Left renal cortex interstitium (tissue), 4 donors: ENCODE measurements at places on chromosomes 12 and 14. TPM values are rescaled to one million over a fixed set of nuclear protein-coding genes. Genes with fewer than 3 reads are reported as not detected.

ZCCHC8 gene
- 32.6 TPM for polyA plus RNA-seq

DNA sequence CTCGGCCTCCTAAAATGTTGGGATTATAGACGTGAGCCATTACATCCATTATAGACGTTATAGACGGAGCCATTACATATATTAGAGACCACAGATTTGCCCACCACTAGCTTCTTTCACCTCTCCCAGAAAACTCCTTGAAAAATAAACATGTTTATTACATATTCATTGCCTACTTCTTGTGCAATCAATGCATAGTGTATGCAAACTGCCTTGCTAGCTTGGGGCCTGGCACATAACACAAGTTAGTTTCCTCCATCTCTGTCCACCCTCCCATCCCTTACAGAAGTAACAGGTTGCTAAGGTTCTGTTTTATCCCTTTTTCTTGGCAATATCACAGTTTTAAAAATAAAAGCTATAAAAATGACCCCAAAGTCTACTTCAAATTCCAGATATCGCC lies 66.4 kb upstream of the KRR1 start:
- no peak for DNase-seq

- no peak for DNase-seq
Measured at GRCh38 chr14:45258805-45259204, 5.8 kb upstream of the MIS18BP1 start.

GRCh38 chr12:132217371-132217770 lies 73.1 kb downstream of the NOC4L start:
- no peak for DNase-seq

- no peak for DNase-seq
Measured at GRCh38 chr12:113392988-113393579, 10.6 kb downstream of the SDS start.

TAS2R8 gene
- polyA plus RNA-seq = not detected

DNA sequence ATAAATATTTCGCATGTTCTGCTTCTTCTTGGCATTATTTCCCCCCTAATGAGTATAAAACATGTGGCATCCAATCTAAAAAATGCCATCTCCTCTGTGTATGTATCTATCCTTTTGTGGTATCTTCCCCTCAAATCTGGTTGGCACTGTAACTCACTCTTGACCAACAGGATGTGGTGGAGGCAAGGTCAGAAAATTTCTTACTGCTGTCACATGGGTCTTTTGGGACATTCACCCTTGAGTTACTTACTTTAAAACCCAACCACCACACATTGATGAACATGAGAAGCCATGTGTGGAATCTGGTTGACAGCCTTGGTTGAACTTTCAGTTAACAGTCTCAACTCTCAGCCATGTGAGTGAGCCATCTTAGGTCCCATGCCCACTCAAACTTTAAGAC lies 516.9 kb downstream of the SLC16A7 start:
- no peak for DNase-seq

KLHDC1 gene
- 8.2 TPM for polyA plus RNA-seq

FOXN4 gene
- 2.6 TPM for polyA plus RNA-seq

- no peak for DNase-seq
Measured at GRCh38 chr14:35247777-35248475, 44.3 kb upstream of the PSMA6 start.

CFAP251 gene
- 8.9 TPM for polyA plus RNA-seq

- DNase-seq = no peak
Measured at GRCh38 chr14:102750376-102750775, 26.9 kb upstream of the TRAF3 start.
